ENCODE measurements at places on chromosomes 2 and 18. TPM values are rescaled to one million over a fixed set of nuclear protein-coding genes. Genes with fewer than 3 reads are reported as not detected.

SH2D6 gene
- total RNA-seq, result 0.66 TPM

ARL4C gene
- total RNA-seq, result 4.3 TPM

PROC gene
- total RNA-seq, result not detected

UGT1A10 gene
- not detected for total RNA-seq

PLEKHH2 gene
- total RNA-seq, result 17.6 TPM

SERPINB11 gene
- total RNA-seq, result not detected

CXCR1 gene
- total RNA-seq, result not detected

ITGAV gene
- 63.4 TPM for total RNA-seq

Measured in SK-MEL-5 (cell line).